ENCODE measurements at places on chromosomes 5 and 9.

DNA sequence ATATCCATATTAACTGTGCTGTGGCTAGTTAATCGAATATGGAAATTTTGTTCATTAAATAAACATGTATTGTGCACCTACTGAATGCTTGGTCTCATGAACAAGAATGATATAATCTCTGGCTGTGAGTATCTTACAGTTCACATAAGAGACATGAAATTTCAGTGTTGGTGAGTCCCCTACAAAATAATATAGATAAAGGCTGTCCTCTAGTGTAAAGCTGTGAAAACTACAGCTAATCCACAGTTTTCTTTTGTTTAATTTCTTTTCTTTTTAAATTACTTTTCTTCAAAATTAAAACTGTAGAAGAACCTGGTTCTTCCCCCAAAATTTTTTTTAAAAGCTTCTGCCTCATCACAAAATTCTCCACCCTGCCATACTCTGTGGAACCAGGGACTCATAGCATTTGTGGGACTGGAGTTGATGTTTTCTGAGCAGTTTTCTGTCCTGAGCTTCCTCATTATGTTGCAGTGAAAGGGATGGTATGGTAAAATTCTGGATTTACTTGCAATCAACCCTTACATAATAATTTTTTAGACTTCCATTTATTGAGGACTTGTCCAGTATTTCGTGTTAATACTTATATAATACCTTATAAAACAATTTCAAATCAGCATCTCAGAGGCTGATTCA lies 135.0 kb downstream of the STK32A start:
- DNase-seq = peak; percentile 25

DNA sequence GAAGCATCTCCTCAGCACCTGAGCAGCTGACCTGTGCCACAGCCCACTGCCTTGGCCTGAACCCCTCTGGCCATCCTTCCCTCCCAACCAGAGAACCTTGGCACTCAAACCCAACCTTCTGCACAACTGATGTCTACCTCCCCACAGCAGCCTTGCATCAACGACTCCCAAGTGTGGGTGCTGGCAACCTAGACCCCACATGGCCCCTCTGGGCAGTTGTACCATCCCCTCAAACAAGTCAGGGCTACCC lies 10.3 kb downstream of the SEPTIN8 start:
- no peak for DNase-seq

DNA sequence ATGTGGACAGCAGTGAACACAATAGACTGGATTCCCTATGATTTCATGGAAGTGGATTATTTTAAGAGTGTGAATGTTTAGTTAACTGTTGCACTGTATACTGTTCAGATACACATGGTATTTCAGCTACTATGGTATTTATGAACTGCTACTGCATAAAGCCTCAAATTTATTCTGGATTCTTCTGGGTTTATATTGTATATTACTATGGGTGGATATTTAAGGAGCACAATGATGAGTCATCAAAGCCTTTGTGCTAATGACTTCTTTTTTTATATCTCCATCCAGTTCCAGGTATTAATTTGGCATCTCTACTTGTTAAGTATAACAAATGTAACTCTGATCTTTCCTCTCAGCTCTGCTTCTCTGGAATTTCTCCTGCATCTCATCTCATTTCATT lies 6.8 kb downstream of the KDM4C start:
- DNase-seq = no peak

DNA sequence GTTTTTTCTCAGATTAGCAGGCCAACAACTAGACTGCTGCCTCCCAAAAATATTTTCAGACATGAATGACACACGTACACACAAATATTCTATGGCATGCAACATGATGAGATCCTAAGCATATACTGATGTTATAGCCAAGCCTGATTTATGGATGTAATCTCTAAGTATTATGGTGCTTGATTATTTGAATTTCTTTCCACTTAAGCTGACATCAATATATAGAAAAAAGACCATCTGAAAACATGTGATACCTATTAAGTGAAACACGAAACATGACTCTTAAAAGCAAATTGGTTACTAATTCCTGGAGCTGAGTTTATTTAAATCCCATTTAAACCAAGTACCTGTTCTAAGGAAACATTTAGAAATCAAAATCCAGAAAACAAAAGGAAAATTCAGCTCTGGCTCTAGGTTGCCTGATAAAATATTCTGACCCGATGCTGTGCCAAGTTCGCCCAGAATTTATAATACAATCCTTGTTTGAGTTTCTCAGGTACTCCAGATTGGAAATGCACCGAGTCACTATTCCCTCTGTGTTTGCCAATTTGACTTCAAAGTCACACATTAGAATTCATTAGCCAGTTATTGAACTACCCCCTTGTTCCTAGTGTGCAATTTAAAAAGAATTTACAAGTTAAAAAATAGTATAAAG lies 548.6 kb downstream of the CSNK1G3 start:
- no peak for DNase-seq

- no peak for DNase-seq
Observed at GRCh38 chr5:44646016-44646415, 162.7 kb upstream of the MRPS30 start.

- DNase-seq = no peak
Observed at GRCh38 chr9:133987946-133988665, 4.0 kb downstream of the VAV2 start.

GRCh38 chr5:133727636-133728035 lies 115.3 kb upstream of the FSTL4 start:
- no peak for DNase-seq

DNA sequence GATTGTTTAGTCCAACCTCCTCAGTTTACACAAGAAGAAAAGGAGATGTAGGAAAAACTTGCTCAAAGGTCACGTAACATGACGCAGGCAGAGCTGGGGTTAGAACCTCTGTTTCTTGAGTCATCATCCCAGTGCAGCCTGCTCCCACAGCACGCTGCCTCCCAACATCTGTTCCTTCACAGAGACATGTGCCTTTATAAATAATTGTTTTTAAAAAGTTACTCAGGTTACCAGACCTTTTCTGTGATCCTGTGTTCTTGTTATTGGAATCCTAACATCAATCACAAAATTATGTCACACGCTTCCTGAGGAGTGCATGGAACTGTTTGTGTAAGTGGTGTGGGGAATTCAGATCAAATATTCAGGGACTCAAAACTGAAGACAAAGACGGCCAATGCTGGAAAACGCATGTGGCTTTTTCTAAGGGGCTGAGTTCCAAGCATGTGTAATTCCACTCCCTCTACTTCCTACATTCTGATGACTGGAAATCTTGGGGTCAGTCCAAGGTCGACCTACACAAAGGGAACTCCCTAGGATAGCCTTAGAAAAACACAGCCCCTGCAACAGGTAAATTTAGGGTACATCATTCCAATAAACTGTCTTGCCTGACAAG lies 184.3 kb downstream of the TSSK1B start:
- DNase-seq = peak; percentile 90

- no peak for DNase-seq
Observed at GRCh38 chr5:175246242-175246888, 197.6 kb downstream of the DRD1 start.

DNA sequence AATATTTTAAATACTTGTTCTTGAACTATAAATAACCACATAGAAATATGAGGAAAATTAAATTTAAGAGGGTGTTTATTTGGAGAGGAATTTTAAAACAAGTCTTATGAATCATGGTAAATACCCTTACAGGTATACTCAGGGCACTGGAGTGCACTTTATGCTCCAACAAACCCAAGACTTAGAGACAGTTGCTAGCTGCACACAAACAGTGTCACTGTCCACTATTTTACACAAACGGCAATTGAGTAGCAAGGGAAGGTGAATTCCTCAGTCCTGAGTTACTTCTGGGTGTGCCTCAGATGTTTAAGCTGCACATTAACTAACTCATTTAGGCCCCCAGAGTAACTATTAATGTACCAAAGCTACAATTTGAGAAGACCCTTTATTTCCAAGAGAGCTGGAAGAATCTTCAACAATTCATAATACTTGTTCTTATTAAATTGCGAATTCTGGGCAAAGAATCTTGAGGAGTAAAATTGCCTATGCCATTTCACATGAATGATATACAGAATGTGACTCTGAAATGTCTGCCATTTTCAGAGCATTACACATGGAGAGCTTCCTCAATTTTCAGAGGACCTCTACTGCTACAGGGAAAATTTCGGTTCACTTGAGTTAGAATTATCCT lies 371.2 kb downstream of the PDE4D start:
- no peak for DNase-seq
